ENCODE measurements at places on chromosomes 2 and 18.

DNA sequence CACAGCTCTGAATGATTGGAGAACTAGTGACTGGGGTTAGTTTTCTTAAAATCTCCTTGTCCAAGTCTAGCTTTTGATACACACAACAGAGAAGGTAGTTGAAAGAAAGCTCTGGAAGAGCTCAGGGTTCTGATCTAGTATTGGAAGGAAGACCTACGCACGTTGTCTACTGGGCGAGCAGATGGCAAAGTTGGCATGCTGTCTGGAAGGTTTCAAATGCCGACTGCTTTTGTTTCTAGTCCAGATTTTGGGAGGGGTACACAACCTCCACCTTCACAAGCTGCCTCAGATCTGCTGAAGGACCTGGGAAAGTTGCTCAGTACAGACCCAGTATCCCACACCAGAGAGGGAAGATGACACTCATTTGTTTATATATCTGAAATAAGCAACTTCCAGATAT is 507.3 kb downstream of the RNF144A start:
- DNase-seq: no peak

DNA sequence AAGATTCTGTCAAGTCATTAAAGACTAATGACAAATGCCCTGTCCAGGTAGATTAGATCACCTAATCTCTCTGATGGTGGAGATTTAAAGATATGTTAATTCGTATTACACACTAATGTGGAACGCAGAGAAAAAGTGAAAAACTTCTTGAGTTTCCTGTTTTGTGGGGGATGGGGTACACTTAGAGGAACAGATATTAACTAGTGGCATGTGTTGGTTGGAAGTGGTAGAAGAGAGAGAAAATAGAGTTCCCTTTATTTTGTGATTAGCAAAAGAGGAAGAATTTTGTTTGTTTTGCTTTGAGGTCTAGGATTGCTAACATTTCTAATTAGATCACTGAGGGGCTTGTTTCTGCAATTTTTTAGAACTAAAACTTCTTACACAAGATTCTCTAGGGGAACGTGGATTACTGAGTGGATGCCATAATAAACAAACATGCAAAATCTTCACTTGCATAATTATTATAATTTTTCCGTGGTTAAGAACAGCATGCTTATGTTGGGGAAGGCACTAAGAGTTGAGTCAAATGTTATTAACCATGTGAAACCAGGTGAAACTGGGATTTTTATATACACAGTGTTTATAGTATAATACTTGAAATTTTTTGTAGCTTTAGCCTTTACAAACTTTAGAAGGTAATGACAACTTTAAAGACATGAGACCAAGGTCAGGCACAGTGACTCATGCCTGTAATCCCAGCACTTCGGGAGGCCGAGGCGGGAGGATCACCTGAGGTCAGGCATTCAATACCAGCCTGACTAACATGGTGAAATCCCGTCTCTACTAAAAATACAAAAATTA is 97.4 kb upstream of the STK17B start:
- no peak for DNase-seq

DNA sequence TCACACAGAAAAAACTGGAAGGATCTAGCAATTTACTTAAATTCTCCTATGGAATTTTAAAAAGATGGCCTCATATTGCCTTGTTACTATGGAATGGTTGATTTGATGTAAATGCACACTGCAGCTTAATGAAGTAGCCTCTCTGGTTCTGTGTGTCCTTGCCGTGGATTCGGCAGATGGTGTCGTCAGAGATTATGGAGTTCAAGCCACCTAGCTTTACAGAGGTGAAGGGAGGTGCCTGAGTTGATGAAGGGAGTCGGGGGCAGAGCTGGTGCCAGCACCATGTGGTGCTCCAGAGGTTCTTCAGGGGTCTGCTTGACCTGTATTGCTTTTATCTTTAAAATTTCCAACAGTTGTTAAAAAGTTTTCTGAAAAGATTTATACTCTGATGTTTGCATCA is 48.8 kb downstream of the ASAP2 start:
- DNase-seq: no peak

GRCh38 chr18:38933322-38933721 is 1367.7 kb upstream of the CELF4 start:
- no peak for DNase-seq

DNA sequence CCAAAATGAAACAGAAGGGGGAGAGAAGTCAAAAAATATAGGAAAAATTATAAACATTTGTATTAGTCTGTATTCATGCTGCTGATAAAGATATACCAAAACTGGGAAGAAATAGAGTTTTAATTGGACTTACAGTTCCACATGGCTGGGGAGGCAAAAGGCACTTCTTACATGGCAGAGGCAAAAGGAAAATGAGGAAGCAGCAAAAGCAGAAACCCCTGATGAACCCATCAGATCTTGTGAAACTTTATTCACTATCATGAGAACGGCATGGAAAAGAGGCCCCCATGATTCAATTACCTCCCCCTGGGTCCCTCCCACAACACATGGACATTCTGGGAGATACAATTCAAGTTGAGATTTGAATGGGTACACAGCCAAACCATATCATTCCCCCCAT is 79.1 kb downstream of the ZRANB3 start:
- DNase-seq: no peak

DNA sequence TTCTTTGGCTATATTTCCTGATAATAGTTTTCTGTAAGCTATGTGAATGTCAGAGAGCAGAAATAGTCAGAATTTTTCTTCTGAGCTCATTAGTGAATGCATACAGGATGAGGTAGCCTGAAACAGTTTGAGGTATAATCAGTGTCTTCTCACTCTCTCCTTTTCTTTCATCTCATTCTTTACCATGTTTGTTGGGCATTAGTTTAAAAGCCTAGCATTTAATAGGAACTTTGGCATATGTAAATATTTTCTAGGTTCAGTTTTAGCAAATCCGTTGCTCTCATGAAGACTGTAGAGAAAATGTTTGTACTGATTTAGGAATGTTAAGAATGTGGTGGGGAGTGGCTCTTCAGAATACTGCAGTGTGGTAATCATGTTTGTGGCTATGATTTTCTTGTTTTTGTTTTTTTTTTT is 119.4 kb downstream of the PARD3B start:
- DNase-seq: no peak

- DNase-seq: no peak
Observed at GRCh38 chr2:53985646-53986045, 14.9 kb upstream of the PSME4 start.

DNA sequence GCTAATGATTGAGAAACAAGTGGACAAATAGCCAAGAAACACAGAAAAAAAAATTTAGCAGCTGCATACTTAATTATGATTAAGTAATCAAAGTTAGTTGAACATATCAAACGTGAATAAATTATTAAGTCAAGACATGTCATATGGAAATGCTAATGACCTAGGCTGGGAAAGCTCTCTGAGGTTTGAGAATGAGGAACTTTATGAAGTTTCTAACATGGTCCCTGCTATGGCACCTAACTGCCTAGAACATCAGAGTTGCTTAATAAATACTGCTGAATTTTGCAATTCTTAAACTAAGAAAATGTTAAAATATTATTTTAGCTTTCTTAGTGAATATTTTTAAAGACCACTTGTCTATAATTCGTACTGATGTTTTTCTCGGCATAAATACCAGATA is 99.8 kb downstream of the AFF3 start:
- DNase-seq: no peak

Data from activated naive CD4-positive, alpha-beta T cell treated with anti-CD3 and anti-CD28 coated beads, Interleukin-2, amount 50 U/mL, for 16 hours (primary cell).